ENCODE measurements at places on chromosomes 16 and 17.

DNA sequence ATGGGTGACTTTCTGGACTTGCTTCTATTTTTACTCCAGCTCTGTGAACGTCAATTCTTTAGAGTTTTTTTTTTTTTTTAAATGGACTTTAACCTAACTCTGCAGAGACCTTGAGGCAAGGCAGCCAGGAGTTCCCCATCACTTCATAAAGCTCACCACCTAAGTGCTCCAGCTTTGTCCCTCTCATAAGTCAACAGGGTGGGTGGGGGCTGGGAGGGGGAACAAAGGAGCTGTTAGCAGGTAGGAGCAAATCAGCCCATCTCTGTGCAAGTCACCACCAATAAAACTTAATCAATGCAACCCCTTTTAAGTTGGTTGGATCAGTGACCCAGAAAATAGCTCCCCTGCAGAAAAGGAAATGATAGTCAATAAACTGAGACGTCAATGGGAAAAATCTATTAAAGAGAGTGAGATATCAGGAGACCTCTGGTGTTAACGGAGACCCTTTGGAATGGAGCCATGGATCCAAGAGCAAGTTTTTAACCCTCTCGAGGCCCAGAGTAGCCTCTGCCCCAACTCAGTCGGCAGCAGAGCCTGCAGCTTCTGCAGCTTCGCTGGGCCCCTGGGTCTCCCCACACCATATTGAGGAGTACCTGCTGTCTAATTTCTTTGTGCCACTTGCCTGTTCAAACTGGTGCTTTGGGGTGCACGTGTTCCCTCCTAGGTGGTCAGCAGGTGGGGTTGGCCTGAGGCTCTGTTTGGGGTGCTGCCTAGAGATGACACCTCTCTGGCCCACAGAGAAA is 27.6 kb upstream of the ETV4 start:
- DNase-seq = no peak

DNA sequence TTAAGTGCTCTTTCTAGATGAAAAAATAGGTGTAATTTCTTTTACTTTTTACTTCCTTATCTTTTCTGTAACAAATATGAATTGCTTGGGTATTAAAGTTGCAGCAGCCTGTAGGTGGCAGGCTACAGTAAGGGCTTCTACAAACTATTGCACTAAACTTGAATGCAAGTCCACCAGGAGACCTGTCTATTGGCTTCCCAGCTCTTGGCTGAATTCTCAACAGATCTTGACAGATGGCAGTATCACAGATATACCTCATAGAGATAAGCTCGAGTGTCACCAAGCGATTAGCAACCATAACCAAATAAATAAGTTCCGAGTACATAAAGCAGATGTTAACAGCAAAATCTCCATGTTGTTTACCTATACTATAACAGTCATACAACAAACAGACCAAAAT is 5.9 kb downstream of the BBS2 start:
- DNase-seq = peak; percentile 59

- no peak for DNase-seq
Measured at GRCh38 chr17:1267471-1267943, 2.7 kb upstream of the BHLHA9 start.

DNA sequence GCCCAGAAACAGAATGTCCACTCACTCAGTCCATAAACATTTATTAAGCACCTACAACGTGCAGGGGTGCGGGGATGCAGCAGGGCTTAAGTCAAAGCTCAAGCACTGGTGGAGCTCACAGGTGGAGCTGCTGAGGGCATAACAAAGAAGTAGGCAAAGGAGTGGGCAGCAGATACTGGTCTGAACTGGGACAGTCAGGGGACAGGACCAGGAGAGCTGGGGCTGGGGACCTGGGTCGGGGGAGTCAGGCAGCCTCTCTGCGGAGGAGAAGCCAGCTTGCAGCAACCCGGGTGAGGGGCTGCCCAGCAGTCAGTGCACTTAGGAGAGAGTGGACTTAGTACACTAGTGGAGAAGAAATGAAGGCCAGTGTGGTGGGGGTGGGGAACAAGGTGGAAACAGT is 10.0 kb upstream of the TNFRSF13B start:
- no peak for DNase-seq

- DNase-seq = no peak
Measured at GRCh38 chr17:45101883-45102811, 30.2 kb downstream of the PLCD3 start.

DNA sequence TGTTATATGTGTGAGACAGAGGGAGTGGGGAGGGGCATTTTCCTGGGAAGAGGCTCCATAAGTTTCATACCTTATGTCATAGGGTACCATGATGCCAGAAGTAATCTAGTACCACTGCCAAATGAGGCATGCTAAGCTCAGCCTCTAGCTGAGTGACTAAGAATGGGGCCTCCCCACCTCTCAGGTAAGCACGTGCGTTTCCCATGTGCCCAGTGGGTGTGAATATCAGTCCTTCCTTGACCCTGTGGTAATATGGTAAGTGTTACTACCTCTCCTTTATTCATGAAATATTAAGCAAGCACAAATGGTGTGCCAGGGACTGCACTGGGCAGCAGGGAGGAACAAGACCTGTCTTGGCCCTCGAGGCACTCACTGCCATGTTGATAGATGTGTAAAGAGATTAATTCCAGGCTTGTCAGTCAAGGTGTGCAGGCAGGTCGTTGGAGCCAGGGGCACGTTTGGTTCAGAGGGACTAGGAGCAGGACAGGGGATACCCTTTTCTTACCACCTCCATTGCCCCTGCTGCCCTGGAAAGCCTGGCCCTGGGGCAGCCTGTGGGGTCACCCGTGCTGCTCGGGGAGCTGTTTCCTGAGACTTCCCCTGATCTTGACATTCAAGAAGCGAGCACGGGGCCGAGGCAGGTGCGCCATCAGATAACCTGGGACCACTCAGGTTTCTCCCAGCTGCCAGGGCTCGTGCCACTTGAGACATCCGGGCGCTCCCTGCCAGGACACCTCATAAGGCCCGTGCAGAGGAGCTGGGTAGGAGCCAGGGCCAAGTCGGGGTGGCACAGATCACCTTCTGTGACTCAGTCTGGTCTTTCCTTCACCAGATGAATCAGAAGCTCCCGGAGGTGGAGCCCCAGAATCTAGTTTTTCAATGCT is 8.8 kb downstream of the RSAD1 start:
- DNase-seq = no peak

DNA sequence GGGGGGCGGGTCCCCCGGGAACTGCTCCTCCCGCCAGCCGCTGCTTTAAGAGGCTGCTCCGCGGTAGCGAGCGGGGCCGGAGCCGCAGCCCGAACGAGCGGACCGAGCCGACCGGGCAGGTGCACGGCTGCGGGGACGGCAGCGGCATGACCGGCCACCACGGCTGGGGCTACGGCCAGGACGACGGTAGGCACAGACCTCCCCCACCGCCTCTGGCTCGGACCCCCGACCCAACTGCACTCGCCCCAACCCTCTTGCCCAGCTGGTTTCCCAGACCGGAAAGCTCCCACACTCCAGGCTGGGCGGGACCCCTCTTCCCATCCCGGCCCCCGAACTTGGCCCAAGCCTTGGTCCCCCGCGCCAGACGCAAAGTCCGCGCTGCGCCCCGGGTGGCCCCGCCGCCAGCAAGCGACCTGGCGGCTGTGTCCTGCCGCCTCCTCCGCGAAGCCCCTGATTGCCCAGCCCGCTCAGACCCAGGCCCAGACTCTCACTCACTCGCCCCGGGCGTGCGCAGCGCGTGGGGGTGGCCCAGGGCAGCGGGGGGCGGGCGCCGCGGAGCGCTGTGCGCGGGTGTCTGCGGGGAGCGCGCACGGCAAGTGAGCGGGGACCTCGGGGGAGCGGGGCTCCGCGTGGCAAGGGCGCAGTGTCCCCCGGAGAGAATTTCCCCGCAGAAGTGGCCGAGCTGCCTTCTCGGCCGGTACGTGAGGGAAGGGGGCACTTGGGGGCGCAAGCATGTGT is at the start of gene CA7:
CA7 (plus strand) TSS at position 73 of the 738 bp plus-strand sequence; CDS start at position 147, 74 bp downstream.
- DNase-seq = no peak

DNA sequence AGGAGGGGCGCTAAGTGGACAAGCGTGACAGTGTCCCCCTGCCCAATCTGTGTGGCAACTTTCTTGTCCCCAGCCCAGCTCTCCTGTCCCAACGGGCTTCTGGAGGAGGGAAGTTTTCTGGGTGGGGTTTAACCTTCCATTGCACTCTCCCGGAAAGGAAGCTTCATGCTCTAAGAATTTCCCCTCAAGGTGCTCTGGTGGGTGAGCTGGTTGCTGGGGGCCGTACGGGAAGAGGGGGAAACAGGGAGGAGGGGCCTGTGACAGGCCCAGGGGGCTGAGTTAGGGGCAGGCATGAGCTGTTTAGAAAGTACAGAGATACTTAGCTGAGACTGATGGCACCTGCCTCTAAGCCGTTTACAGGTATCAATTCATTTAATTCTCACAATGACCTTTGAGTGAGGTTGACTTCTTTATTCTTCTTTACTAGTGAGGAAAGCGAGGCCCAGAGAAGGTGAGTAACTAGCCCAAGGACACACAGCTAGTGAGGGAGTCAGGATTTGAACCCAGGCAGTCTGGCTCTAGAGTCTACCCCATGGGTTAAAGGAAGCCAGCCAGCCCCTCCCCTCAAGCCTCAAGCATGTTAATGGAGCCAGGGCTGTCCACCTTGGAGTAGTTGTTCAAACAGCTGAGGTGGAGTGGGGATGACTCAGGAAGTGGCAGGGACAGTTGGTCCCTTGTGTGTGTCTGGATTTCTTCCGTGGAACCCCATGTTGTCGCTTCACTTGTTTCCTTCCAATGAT is 18.9 kb downstream of the ADGRG1 start:
- DNase-seq = peak; percentile 19

GRCh38 chr16:19520861-19521331 is 1.0 kb downstream of the GDE1 start:
- peak; percentile 38 for DNase-seq

DNA sequence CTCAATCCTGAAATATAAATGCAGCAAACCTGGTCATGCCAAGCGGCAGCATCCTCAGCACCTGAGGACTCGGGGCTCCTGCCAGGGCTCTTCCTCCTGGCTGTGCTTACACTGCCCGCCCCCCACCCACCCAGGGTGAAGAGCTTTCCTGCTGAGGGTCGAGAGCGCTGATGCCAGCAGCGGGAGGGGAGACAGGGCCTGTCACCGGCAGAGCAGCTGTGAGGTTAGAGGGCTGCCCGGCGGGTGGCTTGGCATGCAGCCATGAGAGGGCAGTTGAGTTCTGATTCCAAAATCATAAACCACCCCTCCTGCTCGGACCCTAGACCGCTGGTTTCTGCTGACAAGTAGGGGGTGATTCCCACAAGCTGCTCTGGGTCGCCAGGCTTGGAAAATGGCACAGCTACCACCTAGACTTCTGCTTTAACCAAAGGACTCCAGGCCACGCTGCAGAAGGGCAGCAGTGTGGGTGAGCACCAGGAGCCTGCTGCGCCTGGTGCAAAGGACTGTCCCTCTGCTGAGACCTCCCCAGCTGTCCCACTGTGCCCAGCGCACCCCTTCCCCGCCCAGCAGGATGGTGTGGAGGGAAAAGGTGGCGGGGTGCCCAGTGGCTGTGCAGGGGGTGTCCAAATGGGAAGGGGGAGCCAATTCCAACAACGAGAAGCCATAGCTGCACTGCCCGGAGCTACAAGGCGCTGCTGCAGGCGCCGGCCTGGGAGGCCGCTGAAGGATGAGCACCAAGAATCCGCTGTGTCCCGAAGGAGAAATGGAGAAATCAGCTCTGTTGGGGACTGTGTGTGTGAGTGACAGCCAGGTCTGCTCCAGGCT is 26.6 kb downstream of the MXRA7 start:
- DNase-seq = no peak

DNA sequence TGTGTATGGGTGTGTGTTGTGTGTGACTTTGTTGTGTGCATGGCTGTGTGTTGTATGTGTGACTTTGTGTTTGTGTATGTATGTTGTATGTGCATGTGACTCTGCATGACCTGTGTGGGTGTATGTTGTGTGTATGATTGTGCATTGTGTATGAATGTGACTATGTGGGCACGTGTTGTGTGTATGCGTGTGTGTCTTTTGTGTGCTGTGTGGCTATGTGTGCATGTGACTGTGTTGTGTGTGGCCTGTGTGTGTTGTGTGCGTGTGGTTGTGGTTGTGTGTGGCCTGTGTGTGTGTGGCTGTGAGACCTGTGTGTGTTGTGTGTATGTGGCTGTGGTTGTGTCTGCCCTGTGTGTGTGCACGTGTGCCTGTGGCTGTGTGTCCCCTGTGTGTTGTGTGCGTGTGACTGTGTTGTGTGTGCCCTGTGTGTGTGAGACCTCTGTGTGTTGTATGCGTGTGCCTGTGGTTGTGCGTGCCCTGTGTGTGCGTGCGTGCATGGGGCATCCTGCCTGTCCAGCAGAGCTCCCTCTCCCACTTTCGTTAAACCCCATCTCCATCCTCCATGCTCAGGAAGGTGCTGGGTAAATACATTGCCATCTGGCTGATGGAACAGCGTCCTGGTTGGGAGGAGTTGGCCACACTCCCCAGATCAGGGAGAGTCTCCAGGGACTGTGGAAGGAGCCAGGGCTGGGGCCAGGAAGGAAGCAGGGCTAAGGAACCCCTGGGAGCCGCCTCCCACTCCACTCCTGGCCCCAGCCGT is 90.1 kb upstream of the GSE1 start:
- no peak for DNase-seq

DNA sequence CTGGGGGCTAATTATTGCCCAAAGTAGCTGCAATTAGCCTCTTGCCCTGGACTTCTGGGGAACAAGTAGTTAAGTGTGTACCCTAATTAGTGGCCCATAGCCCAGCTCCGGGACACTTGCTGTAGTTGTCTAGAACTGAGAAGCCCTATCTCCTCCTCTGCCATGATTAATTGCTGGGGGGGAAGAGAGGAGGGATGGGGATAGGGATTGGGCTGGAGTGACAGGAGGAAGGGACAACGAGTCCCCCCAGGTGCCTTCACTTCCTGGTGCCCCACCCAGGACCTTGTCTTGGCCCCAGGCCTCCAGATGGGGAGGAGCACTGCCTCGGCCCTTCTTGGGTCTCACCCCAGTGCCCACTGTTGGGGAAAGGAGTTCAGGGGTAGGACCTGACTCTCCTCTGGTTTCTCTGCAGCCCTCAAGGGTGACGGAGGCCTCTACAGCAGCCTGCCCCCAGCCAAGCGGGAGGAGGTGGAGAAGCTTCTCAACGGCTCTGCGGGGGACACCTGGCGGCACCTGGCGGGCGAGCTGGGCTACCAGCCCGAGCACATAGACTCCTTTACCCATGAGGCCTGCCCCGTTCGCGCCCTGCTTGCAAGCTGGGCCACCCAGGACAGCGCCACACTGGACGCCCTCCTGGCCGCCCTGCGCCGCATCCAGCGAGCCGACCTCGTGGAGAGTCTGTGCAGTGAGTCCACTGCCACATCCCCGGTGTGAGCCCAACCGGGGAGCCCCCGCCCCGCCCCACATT is 17.4 kb downstream of the NGFR start:
- no peak for DNase-seq

DNA sequence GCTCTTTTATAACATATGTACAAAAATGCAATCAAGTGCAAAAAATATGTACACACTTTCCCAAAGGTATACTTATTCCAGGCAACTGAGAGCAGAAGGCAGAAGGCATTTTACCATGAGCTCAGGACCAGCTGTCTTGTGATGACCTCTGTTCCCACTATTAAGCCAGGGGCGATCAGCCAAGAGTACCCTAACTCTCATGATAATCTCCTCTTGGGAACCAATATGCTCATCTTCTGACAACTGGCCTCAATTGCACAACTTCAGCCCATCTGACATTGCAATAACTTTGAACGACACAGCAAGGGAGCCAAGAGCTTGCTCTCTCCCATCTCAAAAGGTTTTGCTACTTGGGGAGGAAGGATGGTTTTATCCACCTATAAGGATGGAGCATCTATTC is 471.9 kb downstream of the HS3ST3B1 start:
- DNase-seq = no peak

GRCh38 chr16:17278988-17279387 is 191.8 kb downstream of the XYLT1 start:
- DNase-seq = no peak

- no peak for DNase-seq
Measured at GRCh38 chr17:4130715-4131114, 12.1 kb downstream of the ZZEF1 start.

Data from RCC 7860 (cell line).